ENCODE measurements at places on chromosomes 3 and 15.

- no peak for DNase-seq
Observed at GRCh38 chr3:23602971-23603370, 202.8 kb upstream of the UBE2E1 start.

GRCh38 chr3:24686808-24687207 is 192.2 kb upstream of the THRB start:
- DNase-seq: no peak

GRCh38 chr3:25288413-25288812 is 139.7 kb upstream of the RARB start:
- DNase-seq: no peak

DNA sequence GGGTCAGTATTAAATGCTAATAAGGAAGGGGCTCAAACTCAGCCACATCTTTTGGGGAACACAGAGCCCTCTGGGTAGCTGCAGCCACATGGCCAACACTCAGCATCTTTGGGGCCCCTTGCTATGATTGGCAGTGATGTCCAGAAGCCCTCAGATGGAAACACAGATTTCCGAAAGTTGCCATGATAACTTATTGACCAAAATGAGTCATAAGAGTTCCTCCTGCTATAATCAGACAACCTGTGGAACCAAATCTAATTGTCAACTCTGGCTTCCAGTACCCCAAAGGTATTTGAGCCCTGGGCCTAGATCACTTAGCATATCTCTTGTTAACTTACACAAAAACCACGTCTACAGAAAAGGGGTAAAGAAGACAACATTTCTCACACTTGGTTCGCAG is 392.2 kb downstream of the KCNH8 start:
- no peak for DNase-seq

DNA sequence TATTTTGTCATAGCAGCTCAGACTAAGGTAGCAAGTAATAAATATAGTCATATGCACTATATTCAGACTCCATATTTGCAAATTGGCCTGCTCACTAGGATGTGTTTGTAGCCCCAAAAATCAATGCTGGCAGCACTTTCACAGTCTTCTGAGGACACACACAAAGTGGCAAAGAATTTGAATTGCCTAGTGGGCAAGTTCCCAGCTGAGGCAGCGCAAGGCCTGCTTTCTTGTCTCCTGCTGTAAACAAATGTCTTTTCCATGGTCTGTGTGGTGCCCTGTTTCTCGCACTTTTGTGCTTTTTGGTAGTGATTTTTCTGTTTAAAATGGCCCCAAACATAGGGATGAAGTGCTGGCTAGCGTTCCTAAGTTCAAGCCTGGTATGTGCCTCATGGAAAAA is 416.0 kb downstream of the OCA2 start:
- DNase-seq: peak; percentile 24

- DNase-seq: no peak
Observed at GRCh38 chr3:107218864-107219269, 158.4 kb upstream of the CCDC54 start.

- DNase-seq: no peak
Observed at GRCh38 chr15:69908590-69909420, 188.9 kb downstream of the TLE3 start.

DNA sequence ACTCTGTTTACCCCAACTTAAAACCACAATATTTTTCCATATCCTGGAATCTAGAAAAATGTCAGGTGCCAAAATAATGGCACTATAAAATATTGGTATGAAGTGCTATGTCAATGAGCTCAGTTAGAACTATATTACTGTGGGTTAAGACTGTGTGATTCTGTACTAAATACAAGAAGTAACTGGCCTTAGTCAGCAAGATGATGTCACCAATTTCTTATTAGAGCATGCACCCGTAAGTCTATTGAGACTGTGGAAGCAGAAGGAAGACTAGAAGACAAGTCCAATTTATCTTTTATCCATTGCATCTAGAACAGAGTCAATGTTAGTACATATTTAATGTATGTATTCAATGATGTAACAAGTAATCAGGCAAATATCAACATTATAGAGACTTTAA is 25.0 kb downstream of the LRRC58 start:
- DNase-seq: no peak

DNA sequence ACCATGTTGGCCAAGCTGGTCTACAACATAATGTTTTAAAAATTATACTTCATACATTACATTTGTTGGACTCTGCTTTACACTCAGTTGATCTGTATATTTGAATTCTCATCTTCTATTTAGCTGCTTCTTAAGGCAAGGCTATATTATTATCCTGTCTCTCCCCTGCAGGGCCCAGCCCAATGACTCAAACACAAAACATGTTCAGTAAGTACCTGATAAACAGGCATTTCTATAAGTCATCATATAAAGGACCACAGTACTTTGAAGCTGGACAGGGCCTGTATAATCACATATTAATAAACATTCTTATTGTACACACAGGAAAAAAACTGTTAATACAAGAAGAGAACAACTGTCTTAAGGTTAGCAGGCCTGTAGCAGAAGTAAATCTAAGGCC is 36.2 kb downstream of the NGLY1 start:
- DNase-seq: no peak

- no peak for DNase-seq
Observed at GRCh38 chr3:89436846-89437245, 329.4 kb downstream of the EPHA3 start.

DNA sequence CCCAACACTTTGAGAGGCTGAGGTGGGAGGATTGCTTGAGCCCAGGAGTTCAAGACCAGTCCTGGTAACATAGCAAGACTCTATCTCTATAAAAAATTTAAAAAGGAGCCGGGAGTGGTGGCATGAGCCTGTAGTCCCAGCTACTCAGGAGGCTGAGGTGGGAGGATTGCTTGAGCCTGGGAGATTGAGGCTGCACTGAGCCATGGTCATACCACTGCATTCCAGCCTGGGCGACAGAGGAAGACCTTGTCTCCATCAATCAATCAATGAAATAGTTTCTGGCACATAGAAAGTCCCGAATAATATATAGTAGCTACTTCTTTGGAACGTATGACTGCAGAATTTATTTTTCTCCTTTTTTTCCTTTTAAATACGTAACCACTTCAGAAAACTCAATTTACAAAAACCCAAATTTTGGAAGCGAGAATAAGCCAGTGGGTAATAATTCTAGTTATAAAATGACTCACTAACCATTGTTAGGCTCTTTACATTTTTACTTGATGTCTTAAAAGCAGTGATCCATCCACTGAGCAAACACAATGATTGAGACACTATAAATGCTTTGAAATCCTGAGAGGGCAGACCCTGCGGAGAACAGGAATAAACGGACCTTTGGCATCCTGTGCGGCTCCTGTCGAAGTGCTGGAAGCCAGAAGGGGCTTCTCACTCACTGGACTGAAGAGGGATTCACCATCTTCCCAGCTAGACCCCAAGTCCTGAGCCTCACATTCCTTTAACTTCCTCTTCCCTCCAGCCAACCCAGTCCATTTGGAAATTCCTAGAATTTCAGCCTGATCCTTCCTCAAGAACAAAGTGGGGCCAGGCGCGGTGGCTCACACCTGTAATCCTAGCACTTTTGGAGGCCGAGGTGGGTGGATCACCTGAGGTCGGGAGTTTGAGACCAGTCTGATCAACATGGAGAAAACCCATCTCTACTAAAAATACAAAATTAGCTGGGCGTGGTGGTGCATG is 68.4 kb upstream of the MFGE8 start:
- DNase-seq: no peak

GRCh38 chr3:135009014-135009413 is 214.0 kb downstream of the EPHB1 start:
- no peak for DNase-seq

DNA sequence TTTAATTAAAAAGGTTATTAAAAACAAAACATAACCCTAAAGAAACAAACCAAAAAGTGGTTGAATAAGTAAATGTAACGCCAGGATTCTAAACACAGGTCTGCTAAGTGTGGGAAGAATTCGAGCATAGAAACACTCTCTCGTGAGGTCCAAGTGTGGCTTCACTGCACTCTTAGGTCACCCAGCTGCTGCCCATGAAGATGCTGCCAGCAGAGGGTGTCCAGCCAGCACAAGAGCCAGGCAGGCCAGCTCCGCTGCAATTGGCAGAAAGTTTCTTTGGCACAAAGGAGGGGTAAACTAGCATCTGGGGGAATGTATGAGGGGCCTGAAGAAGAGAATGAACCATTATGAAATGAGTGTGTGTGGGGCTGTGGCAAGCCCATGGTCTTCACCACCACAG is 215.7 kb upstream of the FEZF2 start:
- DNase-seq: no peak

GRCh38 chr3:39519103-39519502 is 51.6 kb downstream of the MOBP start:
- no peak for DNase-seq

- peak; percentile 58 for DNase-seq
Observed at GRCh38 chr3:43870120-43870519, 179.4 kb downstream of the ABHD5 start.

DNA sequence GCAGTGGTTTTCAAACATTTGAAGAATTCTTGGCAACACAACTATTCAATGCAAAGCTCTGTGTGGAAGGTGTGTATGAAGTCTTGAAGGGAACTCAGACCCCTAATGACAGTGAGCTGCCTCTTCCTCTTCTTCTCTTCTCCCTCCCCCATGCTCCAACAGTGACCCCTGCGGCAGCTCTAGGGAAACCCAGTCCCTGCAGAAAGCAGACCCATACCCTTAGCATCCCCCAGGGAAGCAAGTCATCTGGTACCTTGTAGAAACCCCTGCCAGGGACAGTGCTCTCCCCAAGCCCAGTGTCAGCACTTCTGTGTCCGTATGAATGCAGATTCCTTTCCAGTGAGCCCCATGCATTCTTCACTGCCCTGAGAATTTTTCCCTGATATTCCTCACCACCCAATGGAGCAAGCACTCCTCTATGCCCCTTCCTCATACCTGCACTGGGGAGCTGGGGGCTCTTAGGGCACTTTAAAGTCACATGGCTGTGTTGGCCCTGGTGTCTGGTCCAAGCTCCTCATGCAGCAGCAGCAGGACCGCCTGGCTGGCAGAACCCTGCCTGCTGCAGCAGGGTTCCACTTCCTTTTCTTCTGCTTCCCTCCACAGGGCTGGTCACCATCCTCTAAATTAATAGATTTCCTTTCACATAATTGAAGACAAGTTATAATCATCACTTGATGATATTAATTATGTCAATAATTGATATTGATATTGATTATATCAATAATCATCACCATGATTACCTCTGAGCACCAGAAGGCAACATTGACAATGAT is 442.5 kb downstream of the EPHB1 start:
- DNase-seq: no peak

DNA sequence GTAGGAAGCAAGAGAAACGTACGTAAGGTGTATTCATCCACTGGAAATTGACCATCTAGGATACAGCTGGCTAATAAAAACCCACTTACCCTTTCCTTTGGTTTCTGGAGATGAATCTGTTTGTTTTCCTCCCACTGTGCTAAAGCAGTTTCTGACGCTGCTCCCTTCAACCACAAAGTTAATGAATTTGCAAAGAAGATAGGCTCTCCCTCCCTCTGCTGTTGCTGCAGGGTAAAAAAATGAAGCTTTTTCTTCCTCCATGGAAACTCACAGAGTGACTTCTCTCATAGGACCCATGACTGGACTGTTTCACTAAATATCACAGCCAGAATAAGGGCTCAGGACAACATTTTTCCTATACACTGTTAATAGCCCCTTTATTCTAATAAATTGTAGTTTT is 172.1 kb upstream of the LRRN1 start:
- DNase-seq: no peak

DNA sequence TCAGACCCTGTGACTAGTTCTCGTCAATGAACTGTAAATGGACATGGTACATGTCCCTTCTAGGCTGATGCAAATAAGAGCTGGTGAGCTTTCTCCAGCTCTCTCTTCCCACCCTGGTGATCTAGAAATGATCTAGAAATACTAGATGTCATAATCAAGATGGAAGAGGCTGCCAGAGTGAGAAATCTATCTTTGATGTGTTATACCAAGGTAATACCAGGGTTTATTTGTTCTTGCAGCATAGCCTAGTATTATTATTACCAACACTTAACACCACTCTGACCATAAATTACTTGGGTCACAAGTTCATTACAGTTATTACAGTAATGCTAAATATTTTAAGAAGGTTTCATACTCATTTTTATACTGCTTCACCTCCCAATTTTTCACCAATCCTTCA is 138.4 kb upstream of the LMCD1 start:
- no peak for DNase-seq

- no peak for DNase-seq
Observed at GRCh38 chr3:53113293-53114010, 16.8 kb downstream of the RFT1 start.

DNA sequence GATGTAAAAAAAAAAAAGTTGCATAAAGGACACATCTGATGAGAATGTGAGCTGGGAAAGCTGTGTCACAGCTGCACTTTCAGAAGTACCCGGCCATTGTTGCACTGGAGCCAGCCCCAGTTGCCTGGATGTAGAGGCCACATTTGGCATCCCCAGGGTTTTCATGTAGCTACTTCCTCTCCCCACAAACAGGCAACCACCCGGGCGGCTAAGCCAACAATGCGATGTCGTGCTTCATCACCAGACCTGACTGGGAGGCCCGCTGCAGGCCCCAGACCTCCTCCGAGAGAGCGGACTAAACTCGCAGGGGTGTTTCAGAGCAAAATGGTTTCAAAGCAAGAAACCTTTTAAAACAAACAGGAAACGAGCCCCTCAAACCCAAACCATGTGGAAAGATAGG is 142.3 kb downstream of the TMCO5A start:
- DNase-seq: no peak

- no peak for DNase-seq
Observed at GRCh38 chr15:86894269-86894668, 814.6 kb downstream of the AGBL1 start.

DNA sequence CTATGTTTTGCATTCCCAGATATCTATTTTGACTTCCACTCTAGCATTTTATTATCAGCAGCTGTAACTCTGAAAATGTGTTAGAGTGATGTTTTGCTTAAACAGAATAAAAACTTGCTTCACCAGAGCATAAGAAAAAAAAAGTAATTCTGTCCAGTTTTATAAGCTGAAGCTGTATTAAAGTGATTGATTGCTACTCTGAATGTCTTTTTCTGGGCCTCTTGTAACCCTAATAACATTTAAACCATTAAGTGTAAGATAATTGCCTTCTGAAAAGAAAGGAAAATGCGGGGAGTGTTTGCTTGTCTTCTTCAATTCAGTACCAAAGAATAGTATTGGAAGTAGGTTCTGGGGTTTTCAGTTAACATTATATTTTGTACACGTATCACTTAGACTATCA is 57.9 kb upstream of the UBE2E1 start:
- DNase-seq: no peak
